GM12865 (cell line): ENCODE measurements at places on chromosomes 16 and 17.

- no peak for DNase-seq
These were observed 4.1 kb downstream of the UBFD1 start for GRCh38 chr16:23561586-23561985.

DNA sequence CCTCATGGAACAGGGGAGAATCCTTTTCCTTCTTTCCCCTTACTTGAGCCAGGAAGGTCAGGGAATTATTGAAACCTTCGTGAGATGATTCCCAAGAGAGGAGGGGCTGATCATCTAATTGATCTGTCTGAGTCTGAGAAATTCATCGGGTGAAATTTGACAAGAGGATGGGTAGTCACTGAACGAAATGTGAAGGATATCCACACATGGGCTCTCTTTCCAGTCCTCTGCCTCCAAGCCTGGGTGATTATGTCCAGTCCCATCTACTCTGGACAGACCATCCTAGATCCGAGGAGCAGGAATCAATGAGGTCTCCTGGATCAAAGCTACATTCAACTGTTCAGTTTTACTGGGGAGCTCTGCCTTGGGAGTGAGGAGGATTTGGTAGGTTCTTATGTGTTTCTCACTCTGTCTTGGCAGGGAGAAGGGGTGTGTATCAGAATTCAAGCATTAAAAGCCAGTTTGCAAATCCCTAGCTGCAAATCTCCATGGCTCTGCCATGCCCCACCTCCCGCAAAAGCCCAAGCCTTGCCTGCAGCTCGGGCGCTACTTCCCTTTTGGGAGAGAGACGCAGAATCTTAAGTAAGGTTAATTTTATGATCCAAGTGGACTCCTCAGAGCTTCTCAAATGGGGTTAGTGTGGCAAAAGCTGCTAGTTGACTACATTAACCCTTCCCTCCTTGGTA lies 47.1 kb upstream of the TEKT3 start:
- DNase-seq: no peak

DNA sequence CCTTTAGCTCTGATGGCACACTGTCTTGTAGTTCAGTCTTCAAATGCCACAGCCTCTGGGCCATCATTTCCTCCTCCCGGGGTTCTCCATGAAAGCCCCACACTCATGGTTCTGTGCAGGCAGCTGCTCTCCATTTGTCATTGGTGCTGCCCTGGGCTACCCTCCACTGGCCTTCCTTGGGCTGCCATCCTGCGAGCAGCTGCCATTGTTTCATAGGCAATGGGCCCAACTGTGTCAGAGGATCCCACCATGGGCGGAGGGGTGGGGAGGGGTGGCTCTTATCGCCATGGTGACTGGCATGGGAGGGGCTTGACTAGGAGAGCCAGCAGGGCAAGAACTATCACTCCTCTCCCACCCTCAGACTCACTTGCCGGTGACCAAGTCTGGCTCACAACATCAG lies 38.6 kb upstream of the BRD7 start:
- no peak for DNase-seq

DNA sequence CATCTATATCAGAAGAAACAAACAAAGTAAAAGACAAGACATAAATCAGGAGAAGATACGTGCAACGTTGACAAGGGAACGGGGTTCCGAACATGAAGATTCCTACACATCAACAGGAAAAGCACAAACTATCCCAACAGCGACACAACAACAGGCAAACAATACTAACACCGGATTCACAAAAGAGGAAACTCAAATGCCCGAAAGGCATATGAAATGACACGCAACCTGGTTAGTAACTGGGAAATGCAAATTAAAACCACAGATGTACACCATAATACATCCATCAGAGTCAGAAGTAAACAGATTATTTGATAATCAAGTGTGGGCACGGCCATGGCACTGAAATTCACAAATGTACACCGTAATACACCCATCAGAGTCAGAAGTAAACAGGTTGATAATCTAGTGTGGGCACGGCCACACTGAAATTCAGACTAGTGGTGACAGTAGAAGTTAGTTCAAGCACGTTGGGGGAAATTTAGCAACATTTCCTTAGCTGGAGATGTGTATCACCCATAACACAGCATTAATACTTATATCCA lies 171.9 kb upstream of the RPH3AL start:
- DNase-seq: no peak

DNA sequence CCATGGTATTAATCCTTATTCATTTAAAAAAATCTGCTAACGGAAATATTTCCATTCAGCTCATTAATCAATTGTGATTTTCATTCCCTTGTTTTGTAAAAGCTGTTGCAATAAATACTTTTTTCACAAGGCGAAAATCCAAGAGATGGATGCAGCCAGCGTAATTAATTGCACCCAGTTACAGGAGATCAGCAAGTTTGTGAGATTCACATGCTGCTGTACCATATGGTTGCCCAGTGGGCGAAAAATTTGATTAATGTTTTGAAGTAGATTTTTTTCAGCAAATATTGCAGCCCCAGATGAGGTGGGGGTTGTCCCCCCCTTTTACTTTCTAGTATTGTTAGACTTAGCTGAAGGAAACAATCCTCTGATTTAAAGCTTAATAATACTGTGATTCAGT lies 186.6 kb downstream of the WWOX start:
- no peak for DNase-seq

DNA sequence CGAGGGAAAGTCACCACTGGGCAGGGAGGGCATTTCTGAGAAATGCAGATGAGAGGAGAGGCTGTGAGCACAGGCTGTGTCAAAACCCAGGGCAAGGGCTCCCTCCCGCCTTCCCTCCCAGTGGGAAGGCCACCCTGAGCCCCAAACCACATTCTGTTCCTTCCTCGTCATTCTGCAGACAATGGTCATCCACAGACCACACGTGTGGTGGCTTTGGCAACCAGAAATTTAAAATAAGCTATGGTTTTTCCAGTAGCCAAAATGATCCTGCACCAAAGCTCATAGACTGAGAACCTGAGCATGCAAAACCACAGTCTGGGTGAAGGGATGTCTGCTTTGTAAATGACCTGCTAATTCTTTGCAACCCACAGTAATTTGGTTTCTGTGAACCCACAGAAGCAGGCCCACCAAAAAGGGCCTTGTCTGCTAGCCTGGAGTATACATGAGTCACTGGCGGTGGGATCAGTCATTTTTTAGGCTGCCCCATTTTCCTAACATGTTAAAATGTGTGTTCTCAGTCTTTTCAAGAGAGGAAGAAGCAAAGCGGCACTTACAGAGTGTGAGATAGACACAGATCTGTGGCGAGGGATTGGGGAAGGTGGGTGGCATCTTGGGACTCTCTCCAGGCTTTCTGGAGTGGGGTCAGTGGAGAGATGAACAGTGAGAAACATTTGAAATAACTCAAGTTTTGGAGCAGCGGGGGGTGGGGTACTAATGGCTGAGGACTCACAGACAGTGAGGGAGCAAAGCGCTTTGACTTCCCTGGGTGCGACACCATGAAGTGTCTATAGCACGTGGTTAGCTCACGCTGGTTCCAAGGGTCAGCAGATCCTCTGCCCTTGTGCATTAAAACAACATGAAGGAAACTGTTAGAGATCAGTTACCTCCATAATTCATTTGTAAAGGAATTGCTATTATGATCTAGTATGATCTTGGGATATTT lies 20.5 kb downstream of the GRB7 start:
- peak; percentile 89 for DNase-seq
